ENCODE measurements at places on chromosomes 2 and 18.

GRCh38 chr2:170291474-170291873, 113.5 kb downstream of the MYO3B start:
- DNase-seq = no peak

DNA sequence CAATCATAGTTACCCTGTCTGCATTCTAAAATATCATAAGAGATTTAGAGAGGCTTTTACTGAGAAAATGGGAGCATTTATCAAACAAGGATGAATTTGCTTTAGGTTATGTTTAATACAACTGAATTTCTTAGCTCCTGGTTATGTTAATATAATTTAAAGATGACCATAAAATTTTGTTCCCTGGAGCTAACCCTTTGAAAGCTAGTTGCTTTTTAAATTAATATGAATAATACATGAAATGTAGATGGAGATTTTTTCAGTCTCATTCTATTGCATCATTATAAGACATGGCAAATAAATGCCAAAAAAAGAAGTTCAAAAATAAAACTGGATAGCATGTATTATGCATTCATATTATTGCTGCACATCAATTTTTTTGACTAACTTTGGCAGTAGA, 344.1 kb upstream of the NXPH2 start:
- DNase-seq = no peak

GRCh38 chr2:69185807-69186206, 172.8 kb downstream of the ANTXR1 start:
- no peak for DNase-seq

- no peak for DNase-seq
Observed at GRCh38 chr2:155498106-155498505, 799.6 kb downstream of the KCNJ3 start.

- no peak for DNase-seq
Observed at GRCh38 chr18:50231621-50232020, 34.7 kb downstream of the CFAP53 start.

GRCh38 chr2:75525434-75526310, 35.1 kb downstream of the EVA1A start:
- no peak for DNase-seq

- no peak for DNase-seq
Observed at GRCh38 chr2:118634876-118635275, 212.6 kb downstream of the EN1 start.

DNA sequence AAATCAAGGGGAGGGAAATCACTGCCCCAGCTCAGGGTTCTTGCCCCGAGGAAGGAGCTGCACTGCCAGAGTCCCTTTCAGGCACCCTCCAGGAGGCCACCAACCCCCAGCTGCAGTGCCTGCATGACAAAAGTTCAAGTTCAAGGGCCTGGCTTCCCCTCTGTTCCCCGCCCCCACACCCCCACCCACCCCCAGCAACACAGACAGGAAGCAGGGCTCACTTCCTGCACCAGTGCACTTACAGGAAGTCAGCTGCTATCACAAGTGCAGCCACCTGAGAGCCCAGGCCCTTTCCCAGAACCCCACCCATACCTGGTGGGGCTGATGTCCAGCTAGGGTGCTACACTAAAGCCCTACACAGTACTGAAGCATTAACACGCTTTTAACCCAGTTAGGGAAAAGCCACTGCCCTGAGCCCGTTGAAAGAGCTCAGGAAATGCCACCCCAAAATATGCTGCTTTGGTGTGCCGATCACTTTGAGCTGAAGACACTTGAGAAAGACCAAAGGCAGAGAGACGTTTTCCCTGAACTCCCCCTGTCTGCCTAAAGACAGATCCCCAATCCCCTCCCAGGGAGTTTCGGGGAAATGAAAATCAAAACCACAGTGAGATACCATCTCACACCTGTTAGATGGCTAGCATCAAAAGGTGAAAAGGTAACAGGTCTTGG, 109.9 kb upstream of the CAB39 start:
- peak; percentile 63 for DNase-seq

DNA sequence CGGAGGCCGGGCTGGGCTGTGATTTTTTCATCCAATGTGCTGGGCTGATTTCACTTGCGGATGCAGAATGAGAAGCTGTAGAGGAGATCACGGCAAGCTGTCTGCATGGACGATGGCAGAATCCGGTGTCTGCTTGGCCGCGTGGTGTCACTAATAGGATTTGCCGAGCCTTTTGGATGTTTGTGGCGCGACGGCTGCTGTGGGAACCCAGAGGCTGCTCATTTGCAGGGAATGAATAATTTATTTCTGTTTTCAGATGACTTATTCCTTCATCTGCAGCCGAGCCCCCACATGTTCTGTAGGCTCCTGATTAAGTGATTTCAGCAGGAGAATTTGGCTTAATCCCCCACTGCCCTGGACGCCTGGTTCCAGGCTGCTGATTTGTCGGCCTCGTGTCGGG, 62.6 kb downstream of the ODC1 start:
- DNase-seq = no peak

DNA sequence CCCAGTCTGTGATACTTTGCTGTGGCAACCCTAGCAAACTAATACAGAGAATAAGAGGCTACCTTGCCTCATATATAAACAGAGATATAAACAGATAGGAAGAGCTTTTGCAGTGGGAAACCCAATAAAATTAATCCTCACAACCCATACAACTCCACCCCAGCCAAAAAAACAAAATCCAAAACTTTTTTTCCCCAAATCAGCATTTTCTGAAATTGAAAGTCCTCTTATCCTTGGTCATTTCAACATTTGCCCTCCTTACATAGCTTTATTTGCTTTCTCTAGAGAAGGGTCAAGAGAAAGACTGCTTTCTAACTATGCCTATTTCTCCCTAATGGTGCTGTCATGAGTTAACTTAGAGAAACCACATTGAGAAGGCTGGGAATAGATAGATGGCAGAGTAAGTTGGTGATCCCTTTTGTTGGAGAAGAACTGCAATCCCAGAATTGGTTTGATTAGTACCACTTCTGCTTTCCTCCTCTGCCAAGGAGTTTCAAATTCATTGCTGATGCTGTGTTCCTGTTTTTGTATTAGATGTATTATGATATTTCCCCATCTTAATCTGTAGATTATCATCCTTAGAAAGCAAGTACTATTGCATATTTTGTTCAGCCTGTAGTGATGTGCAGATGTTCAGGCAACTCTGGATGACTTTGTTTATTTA, 76.5 kb upstream of the B3GNT2 start:
- DNase-seq = no peak

DNA sequence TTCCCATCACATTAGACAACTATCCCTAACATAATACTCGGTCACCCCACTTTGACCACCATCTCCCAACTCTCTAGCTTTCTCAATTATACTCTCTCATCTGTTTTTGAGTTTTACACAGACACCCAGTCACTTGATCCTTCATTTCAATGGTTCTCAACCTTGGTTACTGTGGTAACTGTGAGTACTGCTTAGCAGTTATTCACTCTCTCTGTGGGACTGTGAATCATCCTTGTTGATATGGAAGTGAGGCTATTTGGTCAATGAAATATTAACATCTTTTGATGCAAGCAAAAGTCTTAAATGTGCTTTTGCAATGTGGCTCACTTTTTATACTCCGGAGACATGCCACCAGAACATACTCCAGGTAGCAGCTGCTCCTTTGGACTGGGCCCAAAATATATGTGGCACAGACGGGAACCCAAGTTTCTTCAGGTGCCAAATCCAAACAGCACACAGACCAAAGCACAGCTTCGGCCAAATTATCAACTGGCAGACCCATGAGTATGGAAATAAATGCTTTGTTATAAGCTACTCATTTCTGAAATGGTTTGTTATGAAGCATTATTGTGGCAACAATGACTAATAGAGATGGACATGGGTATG, 75.0 kb upstream of the SLC25A52 start:
- DNase-seq = no peak

GRCh38 chr18:76984193-76985155, 148.1 kb downstream of the MBP start:
- no peak for DNase-seq

DNA sequence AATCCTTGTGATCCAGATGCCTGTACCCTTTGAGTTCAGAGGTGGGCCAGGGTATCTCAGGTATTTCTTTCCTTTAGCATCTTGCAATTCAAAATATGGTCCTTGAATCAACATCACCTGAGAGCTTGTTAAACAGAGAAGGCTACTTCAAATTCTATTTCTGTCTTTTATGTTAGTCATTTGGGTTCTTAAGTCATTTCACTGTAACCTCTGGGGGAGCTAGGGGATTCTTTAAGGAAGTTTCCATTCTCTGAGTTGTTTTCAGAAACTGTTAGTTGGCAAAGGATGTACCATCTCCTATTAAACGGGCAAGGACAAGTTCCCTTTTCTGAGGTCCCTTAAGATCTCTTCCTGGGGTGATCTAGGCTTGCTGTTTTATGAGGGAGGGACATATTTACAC, 16.6 kb downstream of the CFLAR start:
- no peak for DNase-seq

GRCh38 chr2:161020437-161020836, 139.8 kb upstream of the TANK start:
- no peak for DNase-seq

- DNase-seq = no peak
Observed at GRCh38 chr2:234014427-234014826, 36.1 kb upstream of the SPP2 start.

All from GM12892 (cell line).